ENCODE measurements at places on chromosomes 6 and 20.
A peak's percentile ranks its signal among the peaks of the same experiment; 100 is the strongest.

DNA sequence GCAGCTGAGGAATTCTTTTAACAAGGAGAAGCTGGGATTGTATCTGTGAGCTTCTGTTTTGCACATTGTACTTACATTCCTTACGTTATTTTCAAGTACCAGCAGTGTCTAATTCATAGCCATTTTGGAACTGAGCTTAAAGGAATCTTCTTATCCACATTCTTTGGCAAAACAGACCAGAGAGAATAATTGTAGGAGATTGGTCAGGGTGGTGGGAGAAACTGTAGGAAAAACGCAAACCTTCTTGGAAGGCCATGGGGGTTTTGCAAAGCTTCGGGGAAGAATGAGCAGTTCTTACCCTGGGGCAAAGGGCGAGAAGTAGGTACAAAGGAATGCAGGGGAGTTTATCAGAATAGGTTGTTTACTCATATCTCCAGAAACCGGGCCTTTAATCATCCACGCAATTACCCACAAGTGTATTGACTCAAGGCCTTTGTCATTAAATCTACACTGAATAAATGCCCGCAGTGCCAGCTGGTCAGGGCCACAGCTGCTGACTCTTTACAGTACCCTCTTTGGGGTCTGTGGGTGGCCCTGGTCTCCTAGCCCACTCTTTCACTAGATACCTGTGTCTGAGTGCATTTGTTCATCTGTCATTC lies 39.6 kb upstream of the SPTLC3 start:
- DNase-seq = no peak

DNA sequence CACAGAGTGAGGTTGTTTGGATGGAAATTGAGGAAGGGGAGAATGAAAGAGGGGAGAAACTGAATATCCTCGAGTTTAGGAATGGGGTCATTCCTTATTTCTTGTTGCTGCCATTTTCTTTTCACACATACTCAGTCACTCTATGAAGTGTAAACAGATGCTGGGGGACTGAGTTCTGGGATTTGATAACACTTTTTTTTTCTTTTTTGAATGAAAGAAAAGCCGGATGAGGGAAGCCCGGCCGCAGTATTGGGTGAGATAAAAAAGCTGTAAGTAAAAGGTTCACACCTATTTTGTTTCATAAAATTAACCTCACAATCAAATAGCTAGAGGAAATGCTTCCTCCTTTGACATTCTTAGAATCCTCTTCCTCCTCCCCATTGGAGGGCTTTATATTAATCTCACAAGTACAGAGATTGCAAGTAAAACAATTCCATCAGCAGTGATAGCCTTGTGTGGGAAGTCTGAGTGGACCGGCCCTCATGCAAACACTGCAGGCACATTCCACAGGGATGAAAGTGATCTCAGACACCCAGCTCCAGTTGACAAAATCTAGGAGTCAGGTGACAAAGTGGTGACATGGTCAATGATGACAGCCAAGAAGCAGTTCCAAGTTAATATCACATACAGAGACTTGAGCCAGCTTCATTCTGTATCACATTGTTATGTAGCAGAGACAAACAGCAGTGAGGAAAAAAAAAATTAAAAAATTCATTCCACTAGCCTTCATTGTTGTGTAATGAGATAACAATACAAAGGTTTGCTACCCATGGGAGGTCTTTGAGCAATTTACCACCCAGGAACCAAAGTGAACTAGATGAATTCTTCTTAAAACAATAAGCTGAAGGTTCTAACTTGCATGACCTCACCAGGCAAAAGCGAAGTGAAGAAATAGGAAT lies 391.1 kb upstream of the HSF2 start:
- no peak for DNase-seq

- no peak for DNase-seq
These were observed 129.0 kb downstream of the KIF16B start for GRCh38 chr20:16444057-16444777.

- DNase-seq = peak; percentile 71
These were observed 85.7 kb upstream of the NEDD9 start for GRCh38 chr6:11317885-11318771.

GRCh38 chr6:40393641-40394040 lies 193.5 kb downstream of the LRFN2 start:
- DNase-seq = no peak

- DNase-seq = no peak
These were observed 120.9 kb upstream of the RPS6KA2 start for GRCh38 chr6:166747644-166748595.

DNA sequence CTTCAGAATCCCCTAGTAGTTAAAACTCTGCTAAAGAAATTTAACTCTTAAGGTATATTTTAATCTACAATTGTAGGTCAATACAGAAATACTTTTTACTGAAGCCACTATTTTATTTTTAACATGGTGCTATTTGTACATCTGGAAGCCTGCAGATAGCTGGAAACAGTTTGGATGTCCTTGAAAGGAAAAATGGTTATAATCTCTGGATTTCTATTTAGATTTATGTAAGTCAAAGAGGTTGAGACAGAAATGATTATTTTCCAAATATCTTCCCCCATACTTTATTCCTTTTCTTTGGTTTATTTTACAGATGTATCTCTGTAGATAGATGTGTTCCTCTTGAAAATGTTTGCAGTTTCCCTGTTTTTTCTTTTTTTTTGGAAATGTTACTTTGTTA lies 1002.2 kb downstream of the KIF16B start:
- DNase-seq = no peak

- DNase-seq = no peak
These were observed 964.6 kb upstream of the SLC35B3 start for GRCh38 chr6:9399916-9400315.

- DNase-seq = no peak
These were observed 323.2 kb downstream of the ADGRB3 start for GRCh38 chr6:68958327-68958726.

GRCh38 chr6:155201461-155202226 lies 62.2 kb upstream of the CLDN20 start:
- no peak for DNase-seq

DNA sequence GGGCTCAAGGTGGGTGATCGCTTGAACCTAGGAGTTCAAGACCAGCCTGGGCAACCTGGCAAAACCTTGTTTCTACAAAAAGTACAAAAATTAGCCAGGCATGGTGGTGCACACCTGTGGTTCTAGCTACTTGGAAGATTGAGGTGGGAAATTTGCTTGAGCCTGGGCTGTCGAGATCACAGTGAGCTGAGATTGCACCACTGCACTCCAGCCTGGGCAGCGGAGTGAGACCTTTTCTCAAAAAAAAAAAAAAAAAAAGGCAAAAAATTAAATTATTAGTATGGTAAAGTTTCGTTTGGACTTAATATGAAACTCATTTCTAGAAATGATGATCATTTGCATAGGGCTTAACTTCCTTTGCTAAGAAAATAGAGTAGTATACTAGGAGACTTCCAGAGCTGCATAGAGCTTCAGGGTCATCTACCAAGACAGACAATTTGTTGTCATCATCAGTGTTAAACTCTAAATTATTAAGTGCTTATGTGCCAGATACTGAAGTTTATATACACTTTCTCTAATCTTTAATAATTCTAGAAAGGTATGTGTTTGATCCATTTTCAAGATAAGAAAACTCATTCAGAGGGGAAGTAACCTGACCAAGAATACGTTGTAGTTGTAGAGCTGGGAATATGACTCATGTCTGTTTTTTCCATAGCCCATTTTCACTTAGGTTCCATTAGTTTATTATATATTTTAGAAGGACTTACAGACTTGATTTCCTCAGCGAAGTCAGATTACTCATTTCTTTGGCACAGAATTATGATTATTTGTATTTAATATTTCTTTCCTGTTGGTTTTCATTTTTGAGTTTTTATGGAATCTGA lies 84.5 kb downstream of the SLC16A10 start:
- DNase-seq = no peak

DNA sequence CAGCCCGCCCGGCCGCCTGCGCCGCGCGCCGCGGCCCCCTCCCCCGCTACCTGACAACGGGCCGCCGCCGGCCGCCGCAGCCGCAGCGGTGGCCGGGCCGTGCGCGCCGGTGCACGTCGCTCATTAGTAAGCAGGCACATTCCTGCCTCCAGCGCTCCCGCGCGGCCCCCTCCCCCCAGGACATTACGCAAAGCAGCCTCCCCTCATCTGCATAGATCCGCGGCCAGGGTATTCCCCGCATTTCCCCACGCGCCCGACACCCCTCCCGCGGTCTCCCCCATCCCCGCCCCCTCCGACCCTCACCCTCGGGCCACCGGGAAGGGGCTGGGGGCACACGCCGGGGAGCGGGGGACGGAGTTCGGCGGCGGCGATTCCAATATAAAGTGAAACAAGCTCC lies at the start of gene HIVEP2:
HIVEP2 (minus strand) TSS at position 128 of the 397 bp plus-strand sequence. CDS start 170,438 bp downstream, outside the sequence.
- peak; percentile 68 for DNase-seq

- no peak for DNase-seq
These were observed 152.1 kb upstream of the RIMS1 start for GRCh38 chr6:71733970-71734899.

DNA sequence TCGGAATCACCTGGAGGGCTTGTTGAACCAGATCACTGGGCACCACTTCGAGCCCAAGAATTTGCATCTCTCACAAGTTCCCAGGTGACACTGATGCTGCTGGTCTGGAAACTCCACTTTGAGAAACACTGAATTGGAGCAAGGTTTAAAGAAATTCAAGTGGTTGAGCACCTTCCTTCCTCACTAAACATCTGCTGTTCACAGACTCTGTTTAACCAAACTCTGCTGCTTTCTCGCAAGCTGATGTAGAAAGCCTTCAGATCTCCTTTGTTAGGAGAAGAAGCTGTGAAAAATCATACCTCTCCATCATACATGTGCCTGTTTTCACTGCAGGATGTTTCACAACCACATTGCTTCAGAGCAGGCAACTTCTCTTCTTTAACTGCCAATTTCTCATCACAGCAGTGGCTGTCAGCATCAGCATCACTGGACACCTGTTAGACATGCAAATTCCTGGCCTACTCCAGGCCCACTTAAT lies 87.5 kb upstream of the TOP1 start:
- no peak for DNase-seq

DNA sequence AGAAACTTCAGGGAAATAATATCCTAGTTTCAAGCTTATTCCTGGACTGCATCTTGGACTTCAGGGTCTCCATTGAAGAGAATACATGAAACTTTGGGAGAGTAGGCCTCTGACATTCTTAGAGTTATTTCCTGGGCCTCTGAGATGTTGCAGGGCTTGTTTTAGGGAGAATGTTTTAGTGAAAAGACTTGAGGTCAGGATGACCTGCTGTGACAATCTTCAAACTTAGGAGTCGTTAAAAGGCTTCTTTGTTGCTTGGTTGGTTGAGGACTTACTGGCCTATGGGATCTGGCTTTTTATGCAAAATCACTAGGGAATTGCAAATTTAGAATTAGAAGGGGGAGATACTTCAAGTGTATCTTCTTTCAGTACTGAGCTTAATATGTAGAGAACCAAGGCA lies 613.2 kb upstream of the FLRT3 start:
- DNase-seq = no peak

GRCh38 chr6:53931086-53931485 lies 136.3 kb downstream of the LRRC1 start:
- DNase-seq = no peak

DNA sequence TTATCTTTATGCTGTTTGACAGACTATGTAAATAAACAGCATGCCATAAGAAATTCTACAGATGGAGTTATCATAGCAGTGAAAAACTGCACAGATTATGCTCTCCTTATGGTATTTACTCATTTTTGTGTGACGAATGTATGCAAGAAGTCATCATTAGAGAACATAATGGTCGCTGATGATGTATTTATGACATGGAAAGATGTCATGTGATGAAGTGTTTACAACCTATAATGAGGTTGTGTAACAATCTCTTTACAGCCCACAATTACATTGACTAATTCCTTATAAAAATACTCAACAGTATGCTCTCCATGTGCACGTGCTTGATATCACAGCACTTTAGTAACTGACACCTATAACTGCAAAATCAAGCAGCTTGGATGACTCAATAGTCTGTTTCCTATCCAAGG lies 192.4 kb downstream of the BMP2 start:
- DNase-seq = no peak

- no peak for DNase-seq
These were observed 112.1 kb downstream of the ASXL1 start for GRCh38 chr20:32470025-32470861.

GRCh38 chr6:168071620-168072019 lies 7.4 kb downstream of the FRMD1 start:
- DNase-seq = no peak
